Stomach (tissue), 19 donors: ENCODE measurements at places on chromosomes 1 and 21. TPM values are rescaled to one million over a fixed set of nuclear protein-coding genes. Genes with fewer than 3 reads are reported as not detected.
A peak's percentile ranks its signal among the peaks of the same experiment; 100 is the strongest.

The NHLH1 gene
- polyA plus RNA-seq: 0.08 TPM

The CA14 gene
- polyA plus RNA-seq: not detected

The TMCO4 gene
- polyA plus RNA-seq: 27.4 TPM

The AGMAT gene
- polyA plus RNA-seq: 0.35 TPM

The MATN1 gene
- polyA plus RNA-seq: not detected

The ANGPTL3 gene
- 2.0 TPM for polyA plus RNA-seq

- H3K4me1 ChIP-seq: no peaks in the 10 kb centered on the region
- no peak overlapping the region for H3K4me3 ChIP-seq
- H3K27me3 ChIP-seq: no peaks in the 10 kb centered on the region
- H3K27ac ChIP-seq: no peak overlapping the region
These were observed 268.6 kb upstream of the RGS18 start for GRCh38 chr1:191889623-191890003.

DNA sequence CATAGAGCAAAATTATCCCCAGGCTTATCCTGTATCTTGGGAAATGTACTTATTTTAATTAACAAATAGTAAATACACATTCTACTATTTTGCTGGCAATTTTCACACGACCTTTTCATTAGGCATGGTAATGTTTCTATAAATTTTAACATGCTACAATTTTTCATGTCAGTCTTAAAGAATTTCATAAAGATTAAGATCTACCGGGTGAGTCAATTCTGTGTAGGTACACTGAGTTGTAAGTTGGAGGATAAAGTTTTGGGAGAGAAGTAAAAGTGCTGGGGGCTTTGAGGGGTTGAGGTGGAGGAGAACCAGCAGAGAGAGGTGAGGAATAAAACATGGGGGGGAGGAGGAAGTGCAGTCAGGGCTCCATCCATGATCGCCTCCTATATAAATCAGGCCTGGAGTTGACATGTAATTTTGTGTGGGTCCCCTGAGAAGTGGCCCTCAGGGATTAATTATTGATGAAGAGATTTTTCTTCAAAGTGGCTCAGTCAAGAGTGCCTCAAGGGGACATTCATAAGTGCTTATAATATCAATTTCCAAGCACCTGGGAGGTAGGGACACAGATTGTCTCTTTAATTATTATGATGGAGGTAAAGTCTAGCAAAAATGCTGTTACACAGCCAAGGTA lies 7.2 kb downstream of the DPYD start:
- no peak overlapping the region for H3K4me3 ChIP-seq
- H3K27me3 ChIP-seq: no peaks in the 10 kb centered on the region
- DNase-seq: no peak
- no peaks in the 10 kb centered on the region for H3K36me3 ChIP-seq
- H3K27ac ChIP-seq: no peak overlapping the region

GRCh38 chr1:12640237-12640957 lies 3.5 kb upstream of the AADACL4 start:
- no peak overlapping the region for H3K4me3 ChIP-seq
- no peak for DNase-seq
- H3K4me1 ChIP-seq: no peaks in the 10 kb centered on the region
- H3K27me3 ChIP-seq: no peaks in the 10 kb centered on the region
- no peak overlapping the region for H3K27ac ChIP-seq
- no peaks in the 10 kb centered on the region for H3K36me3 ChIP-seq

GRCh38 chr1:31723828-31724359 lies 20.1 kb upstream of the COL16A1 start:
- no peak overlapping the region for H3K4me3 ChIP-seq
- DNase-seq: peak; percentile 74
- no peaks in the 10 kb centered on the region for H3K36me3 ChIP-seq
- no peak overlapping the region for H3K27ac ChIP-seq

- no peak overlapping the region for H3K27ac ChIP-seq
- no peaks in the 10 kb centered on the region for H3K4me1 ChIP-seq
- peaks cover 93% of the 10 kb centered on the region for H3K27me3 ChIP-seq
- H3K4me3 ChIP-seq: no peak overlapping the region
- no peaks in the 10 kb centered on the region for H3K36me3 ChIP-seq
- no peak for DNase-seq
These were observed 21.5 kb downstream of the FOXD2 start for GRCh38 chr1:47459253-47459788.

DNA sequence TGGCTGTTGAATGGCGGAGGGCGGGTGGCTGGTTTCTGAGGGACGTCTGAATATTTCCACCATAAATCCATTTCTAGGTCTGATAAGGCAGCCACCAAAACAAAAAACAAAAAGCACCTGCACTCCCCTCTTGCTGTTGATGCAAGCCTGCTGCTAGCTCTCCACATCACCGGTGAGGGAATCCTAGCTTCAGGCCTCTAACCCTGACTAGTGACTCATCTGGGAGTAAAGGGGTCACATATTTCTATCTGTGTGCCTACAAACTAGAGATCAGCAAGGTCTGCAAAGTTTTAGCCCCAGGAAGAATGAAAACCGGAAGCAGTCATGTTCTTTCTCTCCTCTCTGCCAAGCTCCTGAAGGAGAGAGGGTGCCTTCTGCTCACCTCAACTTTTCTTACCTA lies 10.3 kb upstream of the ERMAP start:
- H3K27me3 ChIP-seq: no peaks in the 10 kb centered on the region
- H3K36me3 ChIP-seq: peaks cover 35% of the 10 kb centered on the region
- no peak for DNase-seq
- no peaks in the 10 kb centered on the region for H3K4me1 ChIP-seq
- no peak overlapping the region for H3K27ac ChIP-seq

DNA sequence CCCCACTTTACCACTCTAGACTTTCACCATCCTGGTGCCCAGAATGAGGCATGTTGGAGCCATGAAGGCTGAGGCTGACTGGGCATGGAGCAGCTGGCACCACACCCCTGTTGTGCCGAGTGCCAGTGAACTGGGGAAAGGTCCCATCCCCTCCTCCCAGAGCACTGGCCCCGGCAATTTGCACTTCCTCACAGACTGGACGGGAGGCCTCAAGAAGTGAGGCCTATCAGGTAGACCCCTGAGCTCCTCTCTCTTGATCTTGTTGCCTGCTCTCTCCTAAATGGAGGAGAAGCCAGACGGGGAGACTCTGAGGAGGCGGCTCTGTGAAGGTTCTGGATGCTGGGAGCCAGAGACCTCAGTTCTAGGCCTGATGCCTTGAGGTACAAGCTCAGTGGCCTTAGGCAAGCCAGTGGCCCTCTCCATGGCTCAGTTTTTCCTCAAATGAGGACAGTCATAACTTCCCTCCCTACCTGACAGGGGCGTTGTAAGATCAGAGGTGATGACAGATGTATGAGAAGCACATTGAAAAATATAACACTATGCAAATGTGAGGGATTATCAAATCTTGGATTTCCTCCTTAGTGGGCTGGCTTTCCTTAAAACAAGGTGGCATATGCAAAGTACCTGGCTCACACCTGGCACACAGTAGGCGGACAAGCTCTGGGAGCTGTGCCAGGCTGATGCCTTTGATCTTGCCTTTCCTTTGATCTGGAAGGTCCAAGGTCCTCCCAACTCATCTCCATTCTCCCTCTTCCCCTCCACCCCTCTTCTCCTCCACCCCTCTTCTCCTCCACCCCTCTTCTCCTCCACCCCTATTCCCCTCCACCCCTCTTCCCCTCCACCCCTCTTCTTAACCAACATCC lies 6.7 kb downstream of the GRHL3 start:
- H3K4me1 ChIP-seq: peaks cover 20% of the 10 kb centered on the region
- no peaks in the 10 kb centered on the region for H3K36me3 ChIP-seq
- no peaks in the 10 kb centered on the region for H3K27me3 ChIP-seq
- H3K27ac ChIP-seq: no peak overlapping the region
- no peak for DNase-seq

GRCh38 chr1:25028587-25028906 lies 98.5 kb upstream of the RUNX3 start:
- DNase-seq: no peak
- H3K4me3 ChIP-seq: no peak overlapping the region
- H3K36me3 ChIP-seq: no peaks in the 10 kb centered on the region
- peaks cover 12% of the 10 kb centered on the region for H3K4me1 ChIP-seq
- no peak overlapping the region for H3K27ac ChIP-seq

DNA sequence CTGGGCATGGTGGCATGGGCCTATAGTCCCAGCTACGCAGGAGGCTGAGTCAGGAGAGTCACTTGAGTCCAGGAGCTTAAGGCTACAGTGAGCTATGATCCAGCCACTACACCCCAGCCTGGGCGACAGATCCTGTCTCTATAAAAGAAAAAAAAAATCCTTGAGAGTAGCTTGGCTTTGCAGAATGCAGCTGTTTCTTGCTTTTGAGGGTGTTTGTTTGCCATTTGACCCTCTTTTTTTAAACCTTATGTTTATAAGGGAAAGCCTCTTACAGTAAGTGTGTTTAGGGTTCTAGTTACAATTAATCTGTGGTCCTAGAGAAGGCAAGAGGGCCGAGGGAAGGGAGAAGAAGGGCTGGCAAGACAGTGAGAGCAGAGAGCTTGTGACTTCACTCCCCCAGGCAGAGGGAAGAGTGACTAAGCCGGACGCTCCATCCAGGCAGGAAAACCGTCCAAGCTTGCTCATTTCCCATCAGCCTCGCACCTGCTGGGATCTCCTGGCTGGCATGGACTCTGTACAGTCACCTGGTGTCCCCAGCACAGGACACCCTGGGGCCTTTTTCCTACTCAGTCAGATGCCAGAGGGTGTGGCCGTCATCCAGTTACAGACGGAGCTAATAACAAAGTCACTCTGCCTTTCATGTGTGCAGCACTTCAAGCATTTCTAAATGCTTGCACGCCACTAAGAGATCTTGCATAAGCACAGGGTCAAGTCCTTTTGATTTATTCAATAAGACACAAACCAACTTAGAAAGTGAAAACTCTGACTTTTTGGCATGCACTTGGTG lies 55.5 kb upstream of the PSEN2 start:
- DNase-seq: peak; percentile 63
- no peak overlapping the region for H3K4me3 ChIP-seq
- no peaks in the 10 kb centered on the region for H3K27me3 ChIP-seq
- H3K27ac ChIP-seq: peak overlapping the region; percentile 77
- H3K4me1 ChIP-seq: peaks cover 7% of the 10 kb centered on the region

GRCh38 chr1:89339039-89339438 lies 24.8 kb upstream of the GBP6 start:
- peak; percentile 38 for DNase-seq
- no peaks in the 10 kb centered on the region for H3K27me3 ChIP-seq
- no peak overlapping the region for H3K4me3 ChIP-seq
- no peaks in the 10 kb centered on the region for H3K36me3 ChIP-seq

- no peak overlapping the region for H3K27ac ChIP-seq
- H3K36me3 ChIP-seq: no peaks in the 10 kb centered on the region
- no peaks in the 10 kb centered on the region for H3K27me3 ChIP-seq
- peak; percentile 45 for DNase-seq
- peaks cover 15% of the 10 kb centered on the region for H3K4me1 ChIP-seq
These were observed 37.2 kb downstream of the LRRC8C start for GRCh38 chr1:89670163-89670562.

- peak overlapping the region; percentile 94 for H3K27ac ChIP-seq
- peak overlapping the region; percentile 84 for H3K4me3 ChIP-seq
- no peaks in the 10 kb centered on the region for H3K27me3 ChIP-seq
- peaks cover 34% of the 10 kb centered on the region for H3K4me1 ChIP-seq
- no peak for DNase-seq
These were observed 770 bp upstream of the RC3H1 start for GRCh38 chr1:174022976-174023277.

- DNase-seq: no peak
- H3K27me3 ChIP-seq: no peaks in the 10 kb centered on the region
- no peak overlapping the region for H3K4me3 ChIP-seq
- H3K27ac ChIP-seq: no peak overlapping the region
These were observed 26.9 kb downstream of the PLEKHO1 start for GRCh38 chr1:150176593-150176992.

DNA sequence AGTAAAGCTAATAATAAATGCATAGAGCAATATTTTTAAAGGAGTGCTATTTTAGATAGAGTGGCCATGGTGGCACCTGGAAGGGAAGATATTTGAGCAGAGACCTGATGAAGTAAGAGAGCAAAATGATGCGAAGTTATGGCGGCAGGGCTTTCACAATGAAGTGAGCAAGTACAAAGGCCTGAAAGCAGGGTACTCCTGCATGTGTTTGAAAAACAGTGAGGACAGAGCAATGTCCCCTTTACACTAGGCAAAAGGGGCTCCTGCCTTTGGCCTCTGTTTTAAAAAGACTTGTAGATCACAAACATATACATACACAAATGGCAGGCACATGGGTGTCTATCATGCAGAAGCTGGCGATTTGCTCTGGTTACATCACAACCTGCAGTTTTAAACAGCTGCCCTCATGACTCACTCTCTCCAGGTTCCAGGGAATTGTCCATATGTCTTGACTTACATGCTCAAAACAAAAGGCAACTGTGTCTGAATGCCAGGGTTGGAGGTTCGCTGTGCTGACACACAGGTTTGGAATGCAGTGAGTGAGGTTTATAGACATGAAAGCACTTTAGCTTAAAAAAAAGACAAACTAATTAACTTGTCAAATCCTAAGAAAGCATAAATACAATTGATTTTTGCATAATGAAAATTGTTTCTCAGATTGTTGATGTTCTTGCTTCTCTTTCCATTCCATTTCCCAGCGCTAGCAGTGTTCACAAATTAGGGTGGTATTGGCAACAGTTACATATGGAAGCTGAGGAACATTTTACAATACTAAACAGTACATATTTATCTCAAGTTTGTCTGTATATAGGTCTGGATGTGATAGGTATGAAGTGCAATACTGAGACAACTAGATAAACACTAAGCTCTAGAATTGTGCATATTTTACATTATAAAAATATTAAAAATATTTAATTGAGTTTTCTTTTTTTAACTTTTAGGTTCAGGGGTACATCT lies 313.9 kb downstream of the BARHL2 start:
- no peaks in the 10 kb centered on the region for H3K27me3 ChIP-seq
- no peak overlapping the region for H3K27ac ChIP-seq
- no peaks in the 10 kb centered on the region for H3K4me1 ChIP-seq
- DNase-seq: peak; percentile 47
- no peak overlapping the region for H3K4me3 ChIP-seq

- H3K4me1 ChIP-seq: peaks cover 28% of the 10 kb centered on the region
- no peaks in the 10 kb centered on the region for H3K36me3 ChIP-seq
- peaks cover 10% of the 10 kb centered on the region for H3K27me3 ChIP-seq
- DNase-seq: peak; percentile 60
- H3K4me3 ChIP-seq: no peak overlapping the region
- peak overlapping the region; percentile 27 for H3K27ac ChIP-seq
These were observed 454.6 kb upstream of the RUNX1 start for GRCh38 chr21:35503671-35504070.

- H3K4me1 ChIP-seq: peaks cover 39% of the 10 kb centered on the region
- H3K27me3 ChIP-seq: no peaks in the 10 kb centered on the region
- DNase-seq: no peak
- H3K36me3 ChIP-seq: peaks cover 38% of the 10 kb centered on the region
- H3K4me3 ChIP-seq: no peak overlapping the region
These were observed 6.7 kb downstream of the TMEM201 start for GRCh38 chr1:9595156-9595967.

DNA sequence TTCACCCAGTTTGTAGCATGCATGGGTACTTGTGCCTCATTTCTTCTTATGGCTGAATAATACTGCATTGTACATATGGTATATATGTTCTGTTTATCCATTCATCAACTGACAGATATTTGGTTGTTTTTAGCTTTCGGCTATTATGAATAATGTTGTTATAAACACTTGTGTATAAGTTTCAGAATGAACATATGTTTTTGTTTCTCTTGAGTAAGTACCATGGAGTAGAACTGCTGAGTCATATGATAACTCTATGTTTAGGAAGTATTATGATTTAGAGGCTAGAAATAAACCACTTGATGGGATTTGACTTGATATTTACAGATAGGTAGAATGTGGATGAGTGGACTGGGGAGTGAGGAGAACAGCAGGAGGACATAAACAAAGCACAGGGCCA lies 48.6 kb downstream of the WNT2B start:
- H3K27ac ChIP-seq: no peak overlapping the region
- no peaks in the 10 kb centered on the region for H3K4me1 ChIP-seq
- H3K36me3 ChIP-seq: peaks cover 42% of the 10 kb centered on the region
- H3K4me3 ChIP-seq: no peak overlapping the region
